ENCODE measurements at places on chromosomes 16 and 17.

DNA sequence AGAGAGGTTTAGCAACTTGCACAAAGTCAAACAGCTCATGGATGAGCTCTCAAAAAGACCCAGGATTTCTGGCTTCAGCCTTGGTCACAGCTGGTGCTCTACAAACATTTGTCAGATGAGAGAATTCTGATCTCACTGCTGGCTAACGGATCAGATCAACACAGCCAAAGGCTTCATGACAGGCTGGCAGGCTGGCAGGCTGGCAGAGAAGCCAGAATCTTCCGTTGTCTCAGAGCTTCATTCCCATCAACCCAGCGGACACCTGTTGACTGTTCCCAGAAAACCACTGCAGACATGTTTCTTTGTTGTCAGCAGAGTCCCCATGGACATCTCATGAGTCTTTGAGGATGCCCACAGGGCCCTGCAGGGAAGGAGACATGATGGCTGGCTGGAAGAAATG, 303.8 kb upstream of the ASIC2 start:
- no peak for DNase-seq

- DNase-seq, result no peak
Measured at GRCh38 chr16:75130150-75130771, 13.7 kb upstream of the LDHD start.

DNA sequence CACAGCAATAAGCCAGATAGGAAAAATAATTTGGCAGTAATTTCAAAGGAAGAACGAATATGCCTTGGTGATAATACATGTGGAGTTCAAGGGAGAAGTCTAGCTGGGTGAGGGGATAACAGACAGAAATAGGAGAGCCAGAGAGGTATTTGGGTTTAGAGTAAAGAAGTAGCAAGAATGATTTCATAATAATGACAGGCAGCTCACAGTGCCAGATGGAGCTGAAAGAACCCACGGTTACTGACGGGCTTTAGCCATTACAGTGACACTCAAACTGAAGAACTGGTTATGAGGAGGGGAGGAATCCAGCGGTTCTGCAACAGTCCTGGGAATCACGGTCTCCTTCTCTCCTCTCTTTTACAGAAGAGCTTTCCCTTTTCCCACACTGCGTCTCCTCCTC, 2.2 kb downstream of the OR4D1 start:
- no peak for DNase-seq

DNA sequence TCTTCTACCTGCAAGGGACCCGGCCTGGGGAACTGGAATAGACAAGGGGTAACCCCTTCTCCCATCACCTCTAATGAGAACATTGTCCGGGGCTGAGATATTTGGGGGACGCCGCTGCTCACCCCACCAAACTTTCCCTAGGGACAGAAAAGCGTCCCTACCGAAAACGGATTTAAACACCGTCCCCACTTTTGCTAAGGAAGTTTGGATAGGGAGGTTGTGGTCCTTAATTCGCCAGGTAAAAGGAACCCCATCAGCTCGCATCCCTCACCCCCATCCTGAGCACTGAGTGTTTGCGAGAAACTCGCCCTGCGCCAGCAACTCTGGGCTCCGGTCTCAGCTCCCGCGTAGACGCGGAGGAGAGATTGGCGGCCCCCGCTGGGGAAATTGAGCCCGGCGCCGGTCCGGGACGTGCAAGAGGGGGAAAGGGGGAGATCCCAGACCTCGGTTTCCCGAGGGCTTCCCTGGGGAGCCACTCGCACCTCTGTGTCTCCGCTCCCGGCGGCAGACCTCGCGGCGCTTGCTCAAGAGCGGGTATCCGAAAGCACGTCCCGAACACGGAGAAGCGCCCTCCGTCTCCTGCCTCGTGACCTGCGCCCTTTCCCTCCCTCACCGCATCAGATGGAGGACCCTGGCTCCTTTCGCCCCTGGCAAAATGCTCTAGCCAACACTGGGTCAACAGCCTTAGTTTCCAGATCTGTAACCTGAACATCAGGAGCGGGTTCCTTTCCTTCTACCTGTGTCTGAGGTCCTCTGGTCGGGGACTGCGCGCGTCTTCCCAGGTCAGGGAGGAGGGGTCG, 3.1 kb upstream of the SOX9 start:
- no peak for DNase-seq

DNA sequence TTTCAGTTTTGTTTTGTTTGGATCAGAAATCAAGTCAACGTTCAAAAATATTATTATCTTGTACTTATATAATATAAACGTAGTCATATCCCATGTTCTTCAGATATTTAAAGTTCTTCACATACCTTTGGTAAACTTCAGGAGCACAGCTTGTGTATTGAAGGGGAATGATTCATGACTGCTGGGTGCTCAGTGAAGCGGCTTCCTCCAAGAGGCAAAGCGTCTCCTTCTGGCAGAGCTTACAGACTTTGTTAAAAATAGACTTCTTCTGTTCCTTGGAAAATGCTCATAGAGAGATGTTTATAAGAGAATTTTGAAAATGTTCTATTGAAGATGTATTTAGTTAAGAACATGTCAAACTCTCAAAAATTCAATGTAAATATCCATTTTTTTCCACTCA, 155.6 kb upstream of the CNTNAP4 start:
- no peak for DNase-seq

GRCh38 chr16:49312389-49312985, 30.8 kb upstream of the CBLN1 start:
- no peak for DNase-seq

GRCh38 chr16:1580956-1581355, 30.9 kb downstream of the IFT140 start:
- DNase-seq, result no peak

DNA sequence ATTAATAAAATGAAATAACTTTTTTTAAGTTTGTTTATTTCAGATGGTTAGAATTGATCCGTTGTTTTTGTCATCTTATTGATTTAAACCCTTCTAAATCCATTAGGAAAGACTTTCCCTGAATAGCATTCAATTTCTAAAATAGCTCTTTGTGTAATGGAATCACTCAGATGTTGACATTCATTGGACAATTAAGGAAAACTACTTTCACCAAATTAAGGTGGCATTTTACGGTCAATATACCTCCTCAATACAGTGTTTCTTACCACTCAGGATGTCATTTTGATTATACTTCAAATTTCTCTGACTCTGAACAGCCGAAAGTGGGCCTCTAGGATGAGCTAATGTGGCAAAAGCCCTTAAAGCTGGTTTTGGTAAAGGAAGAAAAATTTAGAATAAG, 1.8 kb downstream of the ARL6IP1 start:
- no peak for DNase-seq

DNA sequence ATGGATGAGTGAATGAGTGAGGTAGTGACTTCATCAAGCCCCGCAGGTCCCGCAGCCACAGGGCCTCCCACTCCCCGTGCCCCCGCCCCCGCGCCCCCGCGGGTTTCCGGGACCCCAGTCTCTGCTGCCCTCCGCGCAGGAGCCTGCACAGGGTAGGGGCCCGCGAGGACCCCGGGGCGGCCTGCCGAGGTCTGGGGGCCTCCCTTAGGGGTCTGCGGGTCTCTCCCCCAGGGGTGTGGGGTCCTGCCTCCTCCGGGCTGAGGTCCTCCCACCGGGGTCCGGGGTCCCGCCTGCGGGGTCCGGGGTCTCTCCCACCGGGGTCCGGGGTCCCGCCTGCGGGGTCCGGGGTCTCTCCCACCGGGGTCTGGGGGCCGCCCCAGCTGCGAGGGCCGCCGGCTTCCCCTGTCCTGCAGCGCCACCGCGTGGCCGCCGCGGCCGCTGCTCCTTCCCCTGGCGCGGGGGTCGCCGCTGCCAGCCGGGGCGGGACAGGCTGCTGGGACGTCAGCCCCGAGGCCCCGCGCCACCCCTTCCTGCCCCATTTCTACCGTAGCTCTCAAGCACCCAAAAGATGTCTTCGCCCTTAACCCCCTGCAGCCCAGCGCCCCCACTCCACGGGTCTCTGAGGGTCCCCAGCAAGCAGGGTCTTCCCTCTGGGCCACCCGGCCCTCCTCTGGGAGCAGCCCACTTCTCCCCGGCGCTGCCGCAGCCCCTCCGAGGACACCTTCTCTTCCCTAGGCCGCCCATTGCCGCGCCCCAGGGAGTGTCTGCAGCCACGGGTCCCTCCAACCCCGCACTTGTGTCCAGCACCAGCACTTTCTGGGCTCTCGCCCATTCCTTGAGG, 10.4 kb upstream of the CHMP6 start:
- peak; percentile 22 for DNase-seq

DNA sequence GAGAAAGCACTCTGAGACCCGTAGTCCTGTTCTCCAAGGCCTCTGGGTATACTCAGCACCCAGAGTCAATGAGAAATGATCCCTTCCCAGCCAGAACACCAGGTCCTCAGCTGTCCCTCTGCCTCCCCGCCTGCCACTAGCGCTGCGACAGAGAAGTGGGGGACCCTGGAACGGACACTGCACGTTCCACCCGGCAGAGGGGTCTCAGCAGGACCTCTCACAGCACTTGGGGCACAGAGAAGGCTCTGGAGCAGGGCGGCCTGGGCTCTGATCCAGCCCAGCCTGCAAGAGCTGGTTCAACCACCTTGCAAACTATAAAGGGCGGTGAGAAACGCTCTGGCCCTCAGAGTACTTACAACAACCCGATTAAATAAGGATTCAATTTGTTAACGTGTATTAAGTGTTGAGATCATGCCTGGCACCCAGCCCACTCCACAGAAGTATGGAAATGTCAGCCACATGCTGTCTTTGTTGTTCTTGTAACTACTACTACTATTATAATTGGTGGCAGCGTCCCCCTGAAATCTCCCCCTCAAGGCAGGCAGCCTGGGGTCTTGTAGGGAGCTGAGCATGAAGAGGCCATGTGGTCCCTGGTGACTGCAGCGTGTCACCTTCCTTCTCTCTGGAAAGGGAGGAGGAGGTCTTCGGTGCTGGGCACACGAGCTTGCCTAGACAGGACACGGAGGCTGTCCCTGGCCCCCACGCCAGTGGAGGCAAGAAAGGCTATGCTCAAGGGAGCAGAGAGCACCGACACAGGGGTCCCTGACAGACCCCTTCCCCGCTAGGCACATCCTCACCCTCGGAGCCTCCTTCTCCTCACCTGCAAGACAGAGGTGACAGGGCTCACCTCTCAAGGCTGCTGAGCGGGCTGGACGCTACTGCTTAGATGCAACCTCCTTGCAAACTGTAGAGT, 2.4 kb downstream of the OSGIN1 start:
- DNase-seq, result no peak

GRCh38 chr16:49464093-49464492, 90.5 kb downstream of the C16orf78 start:
- no peak for DNase-seq

DNA sequence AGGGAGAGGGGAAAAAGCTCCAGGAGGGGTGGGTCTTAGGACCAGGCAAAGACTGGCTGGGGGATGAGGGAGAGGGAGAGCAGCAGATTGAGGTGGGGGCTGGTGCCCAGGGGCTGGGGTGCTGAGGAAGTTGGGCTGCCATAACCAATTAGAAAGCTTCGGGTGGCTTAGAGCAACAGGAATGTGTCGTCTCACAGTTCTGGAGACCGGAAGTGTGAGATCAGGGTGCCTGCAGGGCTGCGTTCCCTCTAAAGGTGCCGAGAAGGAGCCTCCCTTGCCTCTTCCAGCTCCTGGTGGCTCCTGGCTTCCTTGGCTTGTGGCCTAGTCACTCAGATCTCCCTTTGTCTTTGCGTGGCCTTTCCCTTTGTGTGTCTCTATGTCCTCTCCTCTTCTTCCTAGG, 2.2 kb downstream of the IL34 start:
- DNase-seq, result no peak

DNA sequence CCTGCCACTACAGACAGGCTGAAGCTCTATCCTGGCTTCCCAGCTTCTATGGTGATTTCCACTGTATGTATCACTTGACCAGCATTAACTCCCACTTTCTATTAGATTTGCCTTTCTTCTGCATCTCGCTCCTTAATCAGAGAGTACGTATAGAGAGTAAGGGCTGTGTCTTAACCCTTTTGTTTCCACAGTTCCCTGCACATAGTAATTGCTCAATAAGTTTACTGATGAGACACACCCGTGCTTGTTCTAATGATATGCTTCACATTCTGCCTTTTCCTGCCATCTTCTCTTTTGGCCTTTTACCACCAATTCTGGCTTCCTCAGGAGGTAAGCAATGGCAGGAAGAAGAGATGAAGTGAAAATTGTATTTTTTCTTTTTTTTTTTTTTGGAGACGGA, 20.6 kb upstream of the USP36 start:
- DNase-seq, result no peak

DNA sequence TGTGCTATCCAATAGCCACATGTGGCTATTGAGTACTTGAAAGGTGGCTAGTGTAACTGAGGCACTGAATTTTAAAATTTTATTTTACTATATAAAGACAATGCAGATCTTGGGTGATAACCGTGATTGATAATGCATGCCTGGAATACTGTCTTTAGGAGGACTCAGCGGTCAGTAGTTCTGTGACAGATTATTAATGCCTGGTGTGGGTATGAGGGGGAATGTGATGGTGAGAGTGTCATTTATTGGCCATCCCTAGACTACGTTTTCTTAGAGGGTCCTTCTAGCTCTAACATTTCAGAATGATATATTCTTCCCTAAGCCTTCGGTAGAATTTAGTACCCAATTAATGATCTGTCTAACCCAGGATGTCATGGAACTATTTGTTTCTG, 157.6 kb downstream of the CPPED1 start:
- no peak for DNase-seq

- DNase-seq, result peak; percentile 3
Measured at GRCh38 chr16:4733747-4734062, 366 bp downstream of the ANKS3 start.

DNA sequence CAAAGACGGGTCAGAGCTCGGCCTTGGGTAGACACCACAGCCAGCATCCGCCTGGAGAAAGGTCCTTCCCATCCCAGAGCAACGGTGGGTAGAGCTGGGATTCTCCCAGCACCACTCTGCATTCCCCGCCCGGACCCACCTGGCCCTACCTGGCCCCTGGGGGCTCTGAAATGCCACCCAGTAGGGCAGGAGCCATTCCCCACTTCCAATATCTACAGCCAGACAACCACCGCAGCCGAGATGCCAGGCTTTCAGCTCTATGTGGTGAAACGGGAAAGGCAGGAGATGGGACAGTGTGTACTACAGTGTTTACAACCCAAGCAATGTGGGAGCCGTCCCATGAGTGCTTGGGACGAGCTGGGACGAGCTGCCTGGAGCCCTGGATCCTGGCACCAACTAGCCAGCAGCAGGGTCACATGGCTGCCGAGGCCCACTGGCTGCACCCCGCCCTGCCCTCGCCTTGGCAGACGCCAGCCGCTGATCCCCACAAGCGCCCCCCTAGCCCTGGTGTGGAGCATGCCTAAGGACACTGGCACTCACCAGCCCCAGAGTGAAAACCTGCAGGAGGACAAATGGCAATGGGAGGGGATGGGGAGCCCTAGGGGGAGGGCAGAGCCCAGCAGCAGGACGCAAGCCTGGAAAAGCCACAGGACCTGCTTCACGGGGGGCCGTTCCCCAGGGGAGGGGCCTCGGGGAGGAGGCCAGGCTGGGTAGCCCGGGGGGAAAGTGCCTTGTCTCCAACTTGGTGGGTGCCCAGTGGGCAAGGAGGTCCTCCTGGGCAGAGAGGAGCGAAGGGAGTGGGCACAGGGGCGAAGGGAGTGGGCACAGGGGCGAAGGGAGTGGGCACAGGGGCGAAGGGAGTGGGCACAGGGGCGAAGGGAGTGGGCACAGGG, 13.5 kb downstream of the TMC6 start:
- no peak for DNase-seq

DNA sequence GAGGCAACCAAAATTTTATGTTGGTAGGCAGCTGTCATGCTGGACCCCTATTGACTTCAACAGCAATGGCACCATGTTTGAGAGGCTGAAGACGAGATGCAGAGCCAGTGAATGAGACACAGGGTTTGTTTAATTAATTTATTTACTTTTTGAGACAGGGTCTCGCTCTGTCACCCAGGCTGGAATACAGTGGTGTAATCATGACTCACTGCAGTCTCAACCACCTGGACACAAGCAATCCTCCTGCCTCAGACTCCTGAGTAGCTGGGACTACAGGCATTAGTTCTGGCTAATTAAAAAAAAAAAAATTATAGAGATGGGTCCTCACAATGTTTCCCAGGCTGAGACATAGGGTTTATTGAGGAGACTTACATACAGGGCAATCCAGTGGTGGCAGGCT, 36.2 kb upstream of the PPM1D start:
- DNase-seq, result no peak
